ENCODE measurements at places on chromosomes 3 and 15. TPM values are rescaled to one million over a fixed set of nuclear protein-coding genes. Genes with fewer than 3 reads are reported as not detected.

Gene ATP1B3
- polyA plus RNA-seq, result 68.2 TPM

Gene SEMA6D
- polyA plus RNA-seq, result 2.5 TPM

Gene THBS1
- polyA plus RNA-seq, result 3.3 TPM

Gene CLEC3B
- 26.7 TPM for polyA plus RNA-seq

Gene UROC1
- 0.03 TPM for polyA plus RNA-seq

Gene CFAP44
- polyA plus RNA-seq, result 2.5 TPM

Gene CACNA2D3
- 9.0 TPM for polyA plus RNA-seq

Gene PATL2
- 0.03 TPM for polyA plus RNA-seq

Gene COX17
- polyA plus RNA-seq, result 304 TPM

Gene RETNLB
- polyA plus RNA-seq, result not detected

Gene GPR171
- 0.05 TPM for polyA plus RNA-seq
